ENCODE measurements at places on chromosomes 11 and 22.
A peak's percentile ranks its signal among the peaks of the same experiment; 100 is the strongest.

- no peak for DNase-seq
Measured at GRCh38 chr11:119019996-119020395, 1.4 kb downstream of the TRAPPC4 start.

DNA sequence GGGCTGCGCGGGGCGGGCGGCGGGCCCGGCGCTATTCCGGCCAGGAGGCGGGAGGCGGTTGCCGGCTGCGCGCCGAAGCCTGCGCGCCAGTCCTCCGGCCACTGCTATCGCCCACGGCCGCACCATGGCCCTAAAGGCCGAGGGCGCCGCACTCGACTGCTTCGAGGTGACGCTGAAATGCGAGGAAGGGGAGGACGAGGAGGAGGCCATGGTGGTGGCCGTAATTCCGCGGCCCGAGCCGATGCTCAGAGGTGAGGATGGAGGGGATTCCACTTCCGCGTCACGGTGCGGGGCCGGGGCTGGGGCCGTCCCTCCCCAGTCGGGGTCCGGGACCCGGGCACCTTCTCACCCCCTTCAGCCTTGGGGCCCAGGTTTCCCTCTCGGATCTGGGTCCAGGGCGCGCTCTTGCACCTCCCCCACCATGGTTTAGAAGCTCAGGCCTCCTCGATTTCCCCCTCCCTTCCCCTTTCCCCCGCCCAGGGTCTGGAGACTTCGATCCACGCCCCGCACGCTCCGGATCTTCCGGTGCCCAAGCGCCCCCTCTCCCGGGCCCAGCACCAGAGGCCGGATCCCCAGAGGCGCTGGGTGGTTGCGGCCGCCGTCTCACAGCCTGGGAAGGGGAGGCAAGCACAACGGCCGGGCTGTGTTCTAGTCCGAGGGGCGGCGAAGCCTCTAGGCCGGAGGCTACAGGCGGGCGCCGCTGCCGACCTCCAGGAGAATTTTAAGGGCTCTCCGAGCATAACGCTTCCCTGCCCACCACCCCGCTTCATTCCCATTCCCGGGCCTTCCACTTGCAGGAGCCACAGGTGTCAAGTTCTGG, 517 bp downstream of the SPINDOC start:
- DNase-seq = peak; percentile 8

GRCh38 chr22:39212721-39213376, 31.9 kb downstream of the PDGFB start:
- DNase-seq = no peak

- no peak for DNase-seq
Measured at GRCh38 chr11:66676931-66677598, 622 bp downstream of the RBM4B start.

GRCh38 chr11:127464325-127464724, 463.8 kb upstream of the KIRREL3 start:
- DNase-seq = no peak

GRCh38 chr11:45904309-45904915, 2.7 kb downstream of the FREY1 start:
- no peak for DNase-seq

DNA sequence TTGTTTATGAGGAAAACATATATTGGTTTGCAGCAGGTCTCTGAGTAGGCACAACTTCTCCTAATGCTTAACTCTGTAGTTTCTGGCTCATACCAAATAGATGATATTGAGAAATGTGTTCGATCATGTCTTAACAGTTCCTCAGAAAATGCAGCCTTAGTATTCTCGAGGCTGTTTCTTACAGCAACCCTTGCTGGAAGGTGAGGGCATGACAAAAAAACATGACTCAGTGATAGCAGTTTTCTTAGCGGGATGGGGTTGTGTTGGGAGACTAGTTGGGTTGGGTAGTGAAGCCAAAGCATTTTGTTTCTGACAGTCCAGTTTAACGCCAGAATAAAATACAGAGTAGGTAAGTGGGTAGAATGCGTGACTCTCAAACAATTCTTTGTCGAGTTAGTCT, 94.7 kb upstream of the PARVA start:
- DNase-seq = no peak

DNA sequence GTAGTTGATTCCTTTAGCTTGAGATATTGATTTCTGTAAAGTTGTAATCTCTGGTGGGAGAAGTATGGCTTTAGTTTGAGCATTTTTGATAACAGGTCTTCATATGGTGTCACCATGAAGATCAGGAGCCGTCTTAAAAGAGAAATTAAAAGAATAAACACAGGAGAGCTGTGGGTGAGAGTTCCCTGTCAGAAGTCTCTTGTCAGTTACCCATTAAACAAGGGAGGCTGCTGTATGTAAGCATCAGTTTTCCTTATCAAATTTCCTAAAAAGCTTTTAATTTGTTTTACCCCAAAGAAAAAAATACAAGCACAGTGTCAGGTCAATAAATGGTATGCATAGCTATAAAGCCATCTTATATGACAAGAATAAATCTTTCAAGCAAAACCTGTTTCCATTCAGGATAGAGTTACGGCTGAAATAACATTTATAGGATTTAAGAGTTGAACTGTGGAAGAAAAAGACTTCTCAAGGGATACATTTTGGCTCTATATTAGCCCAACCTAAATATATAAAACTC, 767.5 kb downstream of the JRKL start:
- DNase-seq = no peak

DNA sequence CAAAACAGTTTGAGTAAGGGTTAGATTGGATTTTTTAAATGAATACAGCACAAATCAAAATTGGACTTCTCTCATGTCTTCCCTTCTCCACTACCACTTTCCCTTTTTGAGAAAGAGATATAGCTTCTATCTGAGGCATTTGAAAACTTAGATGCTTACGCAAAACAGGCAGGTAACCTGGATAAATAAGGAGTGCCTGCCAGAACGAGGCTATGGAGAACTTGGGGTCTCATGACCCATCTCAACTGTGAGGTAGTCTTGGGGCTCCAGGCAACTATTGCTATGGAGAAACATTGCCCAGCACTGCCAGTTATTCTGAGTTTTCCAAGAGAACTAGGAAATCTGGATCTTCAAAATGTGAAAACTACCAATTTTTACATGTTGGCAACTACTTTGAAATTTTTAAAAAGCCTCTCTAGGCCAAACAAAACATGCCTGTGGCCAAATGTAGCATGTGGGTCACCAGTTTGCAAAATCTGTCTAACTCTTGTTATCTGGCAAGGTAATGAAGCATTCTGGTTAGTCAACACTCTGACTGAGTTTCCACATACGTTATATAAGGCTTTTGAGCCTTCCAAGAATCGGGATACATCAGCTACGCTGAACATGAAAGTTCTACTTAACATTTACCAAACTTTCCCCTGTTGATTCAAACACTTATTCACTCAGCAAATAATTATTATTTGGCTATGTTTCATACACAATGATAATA, 752.7 kb downstream of the KCNA4 start:
- DNase-seq = no peak

GRCh38 chr11:12540913-12541582, 133.2 kb upstream of the TEAD1 start:
- DNase-seq = no peak

DNA sequence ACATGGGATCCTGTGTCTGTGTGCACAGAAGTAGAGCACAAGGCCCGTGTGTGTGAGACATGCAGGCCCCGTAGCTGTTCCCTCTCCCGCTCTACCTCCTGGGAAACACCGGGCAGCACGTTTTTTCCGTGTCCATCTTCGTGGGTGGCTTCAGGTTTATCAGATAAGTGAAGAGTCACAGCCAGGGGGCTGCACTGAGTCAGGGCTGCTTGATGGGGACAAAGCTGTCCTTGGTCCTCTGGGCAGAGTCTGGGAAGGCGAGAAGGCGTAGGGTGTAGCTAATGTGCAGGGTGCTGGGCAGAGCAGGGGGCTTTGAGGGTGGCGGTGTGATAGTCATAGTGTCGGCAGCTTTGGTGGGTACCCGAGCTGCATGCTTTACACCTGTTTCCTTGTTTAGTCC, 23.7 kb downstream of the INCENP start:
- no peak for DNase-seq

- DNase-seq = no peak
Measured at GRCh38 chr11:61800331-61801281, 7.9 kb downstream of the FEN1 start.

GRCh38 chr22:33555814-33556522, 364.3 kb downstream of the LARGE1 start:
- DNase-seq = no peak

GRCh38 chr22:17481424-17481823, 81.9 kb upstream of the SLC25A18 start:
- no peak for DNase-seq

DNA sequence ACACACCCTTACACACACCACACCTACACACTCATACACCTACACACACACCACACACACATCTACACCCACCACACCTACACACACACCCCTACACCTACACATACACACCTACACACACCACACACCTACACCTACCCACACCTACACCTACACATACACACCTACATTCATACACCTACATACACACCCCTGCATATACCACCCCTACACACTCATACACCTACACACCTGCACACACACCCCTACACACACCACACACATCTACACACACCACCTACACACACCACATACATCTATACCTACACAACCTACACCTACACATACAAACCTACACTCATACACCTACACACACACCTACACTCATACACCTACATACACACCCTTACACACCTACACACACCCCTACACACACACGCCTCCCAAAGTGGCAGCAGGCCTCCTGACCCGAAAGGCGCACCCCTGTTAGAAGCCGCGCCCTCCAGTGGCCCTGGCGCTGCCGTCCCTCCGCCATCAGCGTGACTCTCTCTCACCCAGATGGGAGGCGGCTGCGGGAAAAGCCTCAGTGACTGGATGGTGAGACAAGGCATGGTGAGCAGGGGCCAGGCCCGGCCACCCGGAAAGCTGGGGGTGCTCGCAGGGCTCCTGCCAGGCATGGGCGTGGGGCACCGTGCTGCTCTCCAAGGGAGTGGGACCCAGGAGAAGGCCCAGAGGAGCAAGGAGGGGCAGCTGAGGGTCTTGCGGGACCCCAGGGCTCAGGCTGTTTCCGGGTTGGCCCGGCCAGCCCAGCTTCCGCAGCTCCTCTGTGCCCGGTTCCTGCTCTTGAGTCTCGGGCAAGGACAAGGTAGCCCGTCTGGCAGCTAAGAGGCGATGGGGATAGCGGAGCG, 37.0 kb upstream of the HMOX1 start:
- DNase-seq = no peak

DNA sequence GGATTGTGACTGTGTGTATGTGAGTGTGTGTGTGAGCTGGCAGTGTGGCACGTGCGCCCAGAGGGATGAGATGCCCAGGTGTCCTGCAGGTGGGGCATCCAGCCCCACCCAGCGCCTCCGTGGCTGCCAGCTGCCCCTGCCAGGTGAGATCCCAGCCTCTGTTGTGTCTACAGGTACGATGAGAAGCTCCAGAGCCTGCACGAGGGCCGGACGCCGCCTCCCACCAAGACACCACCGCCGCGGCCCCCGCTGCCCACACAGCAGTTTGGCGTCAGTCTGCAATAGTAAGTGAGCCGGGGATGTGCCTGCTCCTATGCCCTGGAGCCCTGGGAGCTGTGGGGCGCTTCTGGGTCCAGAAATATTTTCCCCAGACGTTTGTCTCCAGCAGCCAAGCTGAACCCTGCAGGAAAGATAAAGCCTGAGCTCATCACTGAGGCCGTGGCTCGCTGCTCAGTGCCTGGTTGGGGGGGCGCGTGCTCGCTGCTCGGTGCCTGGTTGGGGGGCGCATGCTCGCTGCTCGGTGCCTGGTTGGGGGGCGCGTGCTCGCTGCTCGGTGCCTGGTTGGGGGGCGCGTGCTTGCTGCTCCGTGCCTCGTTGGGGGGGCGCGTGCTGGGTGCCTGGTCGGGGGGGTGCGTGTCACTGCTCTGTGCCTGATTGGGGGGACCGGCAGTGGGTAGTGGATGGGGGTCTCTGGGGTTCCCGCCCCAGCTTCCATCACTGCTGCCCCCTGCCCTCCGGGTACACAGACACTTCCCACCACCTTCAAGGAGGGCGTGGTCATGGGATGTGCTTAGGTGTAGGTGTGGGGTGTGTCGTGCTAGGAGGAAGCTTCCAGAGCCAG, 73.2 kb downstream of the ARHGAP8 start:
- no peak for DNase-seq

- no peak for DNase-seq
Measured at GRCh38 chr11:44863231-44863630, 87.5 kb downstream of the TP53I11 start.

- no peak for DNase-seq
Measured at GRCh38 chr11:23885801-23886200, 611.1 kb upstream of the LUZP2 start.

Data from hippocampal formation (tissue), 2 donors.